C1 segment of cervical spinal cord (tissue), 14 donors: ENCODE measurements at places on chromosomes 2 and 18.

DNA sequence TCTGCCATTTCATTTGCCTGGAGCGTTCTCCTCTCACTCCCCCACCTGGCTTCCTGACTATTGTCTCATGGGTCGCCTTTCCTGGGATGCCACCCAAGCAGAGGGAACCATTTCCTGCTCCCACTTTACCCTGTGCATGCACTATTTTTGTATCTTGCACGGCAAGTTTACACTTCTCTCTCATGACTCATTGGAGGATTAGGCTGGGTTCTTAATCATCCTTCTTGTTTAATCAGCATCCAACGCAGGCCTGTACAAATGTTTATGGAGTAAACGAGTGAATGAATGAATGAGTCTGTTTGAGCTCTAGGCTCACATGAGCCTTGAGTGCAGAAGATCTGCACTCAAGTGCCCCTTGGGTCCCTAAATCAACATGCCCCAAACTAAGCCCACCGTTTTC, 3.8 kb upstream of the ARHGAP25 start:
- DNase-seq, result no peak

- DNase-seq, result no peak
Measured at GRCh38 chr2:124333784-124334183, 308.7 kb downstream of the CNTNAP5 start.

- DNase-seq, result no peak
Measured at GRCh38 chr2:134949981-134950708, 31.5 kb downstream of the CCNT2 start.

DNA sequence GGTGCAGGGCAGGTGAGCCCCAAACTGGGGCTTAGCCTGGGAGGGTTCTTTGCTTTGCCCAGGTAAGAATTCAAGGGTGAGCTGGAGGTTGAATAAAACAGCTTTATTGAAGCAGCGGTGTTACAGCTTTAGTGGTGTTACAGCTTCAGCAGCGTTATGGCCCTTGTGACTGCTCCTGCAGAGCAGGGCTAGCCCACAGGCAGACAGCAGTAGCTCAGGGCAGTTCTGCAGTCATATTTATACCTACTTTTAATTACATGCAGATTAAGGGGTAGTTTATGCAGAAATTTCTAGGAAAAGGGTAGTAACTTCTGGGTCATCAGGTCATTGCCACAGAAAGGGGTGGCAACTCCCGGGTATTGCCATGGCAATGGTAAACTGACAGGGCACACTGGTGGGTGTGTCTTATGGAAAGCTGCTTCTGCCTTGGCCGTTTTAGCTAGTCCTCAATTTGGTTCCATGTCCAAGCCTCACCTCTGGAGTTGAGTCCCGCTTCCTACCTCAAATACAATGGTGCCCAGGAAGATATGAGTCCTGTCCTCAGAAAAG, 78.2 kb downstream of the THNSL2 start:
- no peak for DNase-seq

- no peak for DNase-seq
Measured at GRCh38 chr2:168934826-168935225, 33.7 kb downstream of the G6PC2 start.

GRCh38 chr2:193966590-193966989, 1690.4 kb upstream of the SLC39A10 start:
- DNase-seq, result no peak

- DNase-seq, result no peak
Measured at GRCh38 chr2:171688129-171688465, 828 bp downstream of the DYNC1I2 start.

DNA sequence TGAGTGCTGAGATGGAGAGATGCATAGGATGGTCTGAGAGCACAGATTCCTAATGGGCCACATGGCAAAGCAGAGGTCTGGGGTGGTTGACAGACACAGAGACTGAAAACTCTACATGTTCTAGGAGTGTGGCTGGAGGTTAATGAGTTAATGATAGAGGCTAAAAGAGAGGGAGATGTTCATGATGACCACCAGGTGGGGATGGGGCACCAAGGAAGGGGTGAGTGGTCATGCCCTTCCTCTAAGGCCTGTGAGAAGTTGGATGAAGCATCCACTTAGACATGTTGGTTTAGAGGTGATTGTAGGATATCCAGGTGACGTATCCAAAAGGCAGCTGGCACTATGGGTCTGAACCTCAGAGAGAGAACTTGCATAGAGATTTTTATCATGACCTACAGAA, 102.1 kb downstream of the LRP2 start:
- DNase-seq, result no peak

DNA sequence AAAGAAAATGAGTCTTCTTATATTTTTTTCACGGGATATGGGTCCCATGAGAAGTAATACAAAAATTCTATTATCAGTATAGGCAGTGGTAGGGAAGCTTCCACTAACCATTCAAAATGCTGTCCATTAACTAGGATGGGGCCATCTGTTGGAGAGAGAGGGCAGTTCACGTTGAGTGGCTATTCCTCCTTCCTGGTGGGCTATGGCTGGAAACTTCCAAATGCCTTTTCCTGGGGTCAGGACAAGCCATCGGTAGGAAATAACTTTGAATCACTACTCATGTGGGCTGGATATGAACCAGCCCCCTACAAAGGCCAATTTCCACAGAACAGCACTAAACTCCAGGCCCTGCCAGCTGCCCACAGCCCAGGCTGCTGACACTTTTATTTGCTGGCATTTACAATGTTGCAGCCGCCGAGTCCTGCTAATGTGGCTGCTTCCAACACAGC, 156.1 kb upstream of the HNRNPA3 start:
- no peak for DNase-seq

GRCh38 chr2:47196046-47196445, 40.9 kb upstream of the STPG4 start:
- DNase-seq, result no peak

- DNase-seq, result no peak
Measured at GRCh38 chr2:16223161-16223840, 283.0 kb downstream of the MYCN start.

- no peak for DNase-seq
Measured at GRCh38 chr2:144358979-144359541, 160.9 kb downstream of the ZEB2 start.

DNA sequence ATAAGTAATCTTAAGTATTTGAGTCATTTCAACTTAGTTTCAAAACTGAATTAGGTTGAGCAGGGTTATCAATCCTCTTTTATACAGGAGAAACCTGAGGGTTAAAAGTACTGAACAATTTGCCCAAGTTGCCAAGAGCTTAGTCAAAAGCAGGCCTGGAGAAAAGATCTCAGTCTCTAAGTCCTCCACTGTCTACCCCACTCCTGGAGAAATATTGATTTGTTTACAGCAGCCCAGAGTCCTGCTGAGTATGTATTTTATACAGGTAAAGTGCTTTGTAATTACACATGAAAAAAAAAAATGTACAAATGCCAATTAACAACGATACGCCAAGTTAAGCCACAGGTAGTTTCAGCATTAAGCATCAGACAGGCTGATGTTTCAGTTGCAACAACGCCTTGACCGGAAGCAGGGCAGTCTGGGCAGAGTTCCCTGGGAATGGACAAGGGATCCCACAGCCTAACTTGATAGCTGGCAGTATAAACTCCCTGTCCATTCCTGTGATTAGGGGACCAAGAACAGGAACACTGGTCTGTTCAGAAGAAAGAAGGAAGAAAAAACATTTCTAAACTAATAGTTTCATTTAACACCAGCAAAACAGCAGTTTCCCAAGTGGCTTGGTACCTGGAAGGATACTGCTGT, 132.9 kb downstream of the MYO5B start:
- no peak for DNase-seq
